Activated CD8-positive, alpha-beta memory T cell treated with anti-CD3 and anti-CD28 coated beads for 1 hour (primary cell): ENCODE measurements at places on chromosomes 3 and 15.

DNA sequence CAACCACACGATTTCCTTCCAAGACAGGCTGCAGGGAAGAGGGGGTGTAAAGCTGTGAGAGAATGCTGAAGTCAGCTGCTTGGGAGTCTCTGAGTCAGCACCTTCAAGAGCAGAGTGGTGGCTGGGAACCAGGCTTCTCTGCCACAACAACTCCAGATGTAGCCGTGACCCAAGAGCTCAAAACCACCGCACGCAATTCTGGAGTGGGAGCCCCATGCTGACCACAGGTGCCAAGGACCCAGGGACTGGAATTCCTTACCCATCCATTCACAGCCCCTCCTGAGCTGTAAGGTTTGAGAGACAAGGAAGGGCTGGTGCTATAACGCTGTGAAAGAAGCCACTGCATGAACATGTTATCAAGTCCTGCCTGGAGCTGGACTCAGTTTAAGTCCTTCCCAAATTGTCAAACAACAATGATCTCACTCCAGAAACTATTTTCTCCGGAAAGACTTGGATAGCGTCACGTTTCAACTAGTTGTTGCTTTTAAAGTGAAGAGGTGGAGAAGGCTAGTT lies 61.4 kb downstream of the UMPS start:
- no peak for DNase-seq

GRCh38 chr15:58513008-58513407 lies 81.2 kb downstream of the LIPC start:
- no peak for DNase-seq

GRCh38 chr3:16897254-16897926 lies 12.6 kb downstream of the PLCL2 start:
- DNase-seq, result no peak

DNA sequence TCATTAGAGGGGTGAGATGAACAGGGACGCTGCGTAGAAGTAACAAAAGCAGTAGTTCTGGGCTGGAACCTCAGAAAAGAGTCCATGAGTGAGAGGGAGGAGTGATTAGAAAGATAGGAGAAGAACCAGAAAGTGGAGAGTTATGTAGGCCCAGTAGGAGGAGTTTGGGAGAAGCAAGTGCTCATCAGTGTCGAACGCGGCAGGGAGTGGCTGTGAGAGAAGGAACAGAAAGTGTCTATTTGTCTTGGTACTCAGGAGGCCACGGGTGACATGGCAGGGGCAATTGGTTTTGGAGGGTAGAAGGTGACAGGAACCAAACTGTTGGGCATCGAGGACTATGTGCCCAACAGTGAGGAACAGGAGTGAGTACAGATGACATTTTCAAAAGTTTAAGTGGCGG lies 1.3 kb upstream of the INSYN1 start:
- no peak for DNase-seq

- no peak for DNase-seq
Measured at GRCh38 chr15:31357148-31357547, 30.5 kb downstream of the KLF13 start.

GRCh38 chr3:101413656-101414055 lies 93.3 kb upstream of the IMPG2 start:
- no peak for DNase-seq

DNA sequence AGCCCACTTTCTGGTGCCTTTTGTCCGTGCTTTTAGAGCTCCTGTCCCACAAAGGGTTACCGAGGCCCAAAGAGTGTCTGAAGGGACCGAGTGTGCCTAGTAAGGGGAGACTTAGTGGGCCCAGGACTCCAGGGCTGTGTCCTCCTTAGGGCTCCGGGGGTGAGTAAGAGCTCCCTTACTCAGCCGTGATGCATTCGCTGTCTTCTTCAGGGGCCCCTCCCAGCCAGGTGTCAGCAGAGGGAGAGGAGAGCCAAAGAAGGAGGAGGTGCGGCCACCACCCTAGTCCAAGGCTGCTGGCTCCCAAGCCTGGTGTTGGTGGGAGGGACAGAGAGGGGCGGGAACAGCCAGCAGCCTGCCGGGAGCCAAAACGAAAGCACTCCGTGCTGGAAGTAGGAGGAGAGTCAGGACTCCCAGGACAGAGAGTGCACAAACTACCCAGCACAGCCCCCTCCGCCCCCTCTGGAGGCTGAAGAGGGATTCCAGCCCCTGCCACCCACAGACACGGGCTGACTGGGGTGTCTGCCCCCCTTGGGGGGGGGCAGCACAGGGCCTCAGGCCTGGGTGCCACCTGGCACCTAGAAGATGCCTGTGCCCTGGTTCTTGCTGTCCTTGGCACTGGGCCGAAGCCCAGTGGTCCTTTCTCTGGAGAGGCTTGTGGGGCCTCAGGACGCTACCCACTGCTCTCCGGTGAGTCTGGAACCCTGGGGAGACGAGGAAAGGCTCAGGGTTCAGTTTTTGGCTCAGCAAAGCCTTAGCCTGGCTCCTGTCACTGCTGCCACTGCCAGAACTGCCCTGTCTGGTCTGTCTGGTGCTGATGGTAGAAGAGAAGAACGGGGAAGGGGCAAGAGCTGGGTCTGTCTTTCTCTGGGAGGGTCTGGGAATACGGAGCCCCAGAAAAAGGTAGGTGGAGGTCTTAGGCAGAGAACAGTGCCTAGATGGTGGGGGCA lies at the start of gene IL17RC:
TSS of gene IL17RC (plus strand) at position 365 of the 947 bp plus-strand sequence. CDS start at position 583, 218 bp downstream.
- no peak for DNase-seq

DNA sequence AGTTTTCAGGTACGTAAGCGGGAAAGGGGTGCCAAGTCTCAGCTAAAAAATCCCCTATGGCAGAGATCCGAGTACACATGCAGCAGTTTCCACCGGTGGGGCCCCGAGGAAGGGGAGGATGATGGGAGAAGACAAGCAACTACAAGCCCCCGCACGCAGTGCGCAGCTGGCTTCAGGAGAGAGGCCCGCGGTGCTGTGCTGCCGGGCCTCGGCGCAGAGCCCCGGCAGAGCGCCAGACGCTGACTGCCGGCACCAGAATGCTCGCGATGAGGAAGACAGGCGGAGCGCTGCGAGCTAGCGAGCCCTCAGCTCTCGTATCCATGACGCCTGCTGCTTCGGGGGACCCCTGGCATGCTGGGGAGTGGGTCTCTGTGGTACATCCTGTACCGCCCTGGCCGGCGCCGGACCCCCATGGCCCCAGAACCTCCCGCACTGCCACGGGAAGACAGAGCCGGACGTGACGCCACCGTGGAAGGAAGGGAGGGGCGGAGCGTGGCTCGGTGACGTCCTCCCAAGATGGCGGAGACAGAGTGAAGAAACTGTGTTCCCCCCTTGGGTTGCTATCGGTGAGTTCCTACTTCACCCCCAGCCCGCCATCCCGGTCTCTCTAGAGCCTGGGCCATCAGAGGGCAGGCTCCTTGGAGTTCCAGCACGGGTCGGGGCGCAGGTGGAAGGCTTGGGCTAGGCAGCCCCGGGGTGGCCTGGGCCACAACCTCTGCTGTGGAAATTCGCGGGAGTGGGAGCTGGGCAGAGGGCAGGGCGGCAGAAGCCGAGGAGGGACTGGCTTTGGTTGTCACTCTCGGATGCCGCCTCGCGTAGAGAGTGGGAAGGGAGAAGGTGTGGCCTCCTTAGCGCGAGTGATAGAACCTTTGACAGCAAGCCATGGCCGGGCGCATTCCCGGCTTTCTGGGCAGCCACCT lies at the start of gene MYNN:
TSS of gene MYNN (plus strand) at position 500 of the 920 bp plus-strand sequence. CDS start 900 bp downstream, outside the sequence.
- peak; percentile 88 for DNase-seq

- DNase-seq, result no peak
Measured at GRCh38 chr3:17738219-17738618, 4.2 kb downstream of the TBC1D5 start.

DNA sequence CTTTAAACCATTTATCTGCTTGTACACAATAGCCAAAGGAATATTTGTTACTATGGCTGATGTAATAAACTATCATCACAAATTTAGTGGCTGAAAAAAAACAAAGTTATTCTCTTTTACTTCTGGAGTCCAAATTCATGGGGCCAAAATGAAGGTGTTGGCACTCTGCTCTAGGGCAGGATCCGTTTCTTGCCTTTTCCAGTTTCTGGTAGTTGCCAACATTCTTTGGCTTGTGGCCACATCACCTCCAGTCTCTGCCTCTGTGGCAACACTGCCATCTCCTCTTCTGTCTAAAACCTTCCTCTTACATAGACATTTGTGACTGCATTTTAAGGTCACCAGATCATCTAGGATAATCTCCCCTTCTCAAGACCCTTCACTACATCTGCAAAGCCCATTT lies 27.3 kb downstream of the NIT2 start:
- DNase-seq, result no peak

DNA sequence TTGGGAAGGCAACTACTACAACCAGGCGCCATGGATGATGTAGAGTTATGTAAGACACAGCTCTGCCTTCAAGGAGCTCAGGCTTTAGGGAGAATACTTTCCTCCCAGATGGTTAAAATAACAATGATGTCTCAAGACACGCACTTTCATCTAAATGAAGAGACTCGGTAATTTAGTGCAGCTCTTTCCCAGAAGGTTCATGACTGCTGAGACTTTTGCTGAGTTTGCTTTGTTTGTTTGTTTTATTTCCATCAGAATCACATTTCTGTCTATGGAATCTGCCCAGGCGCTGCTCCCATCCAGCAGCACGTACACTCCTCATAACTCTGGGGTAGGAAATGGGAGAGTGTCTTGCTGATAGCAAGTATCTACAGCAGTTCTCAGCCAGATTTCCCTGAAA lies 33.9 kb upstream of the MEX3B start:
- no peak for DNase-seq

GRCh38 chr3:128618398-128618726 lies 32.3 kb downstream of the RPN1 start:
- DNase-seq, result no peak

- DNase-seq, result no peak
Measured at GRCh38 chr3:122989856-122990575, 37.5 kb downstream of the SEMA5B start.

DNA sequence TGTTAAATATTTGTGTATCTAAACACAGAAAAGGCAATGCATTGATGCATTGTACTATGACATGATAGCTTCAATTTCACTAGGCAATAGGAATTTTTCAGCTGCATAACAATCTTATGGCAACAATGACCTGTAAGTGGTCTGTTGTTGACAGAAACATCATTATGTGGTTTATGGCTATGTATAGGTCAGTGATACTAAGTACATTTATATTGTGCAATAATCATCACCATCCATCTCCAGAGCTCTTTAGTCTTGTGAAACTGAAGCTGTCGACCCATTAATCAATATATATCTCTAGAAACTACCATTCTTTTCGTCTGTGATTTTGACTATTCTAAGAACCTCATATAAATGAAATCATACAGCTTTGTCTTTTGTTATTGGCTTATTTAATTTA lies 200.1 kb upstream of the ZNF717 start:
- DNase-seq, result no peak

GRCh38 chr15:74365598-74366445 lies 1.6 kb downstream of the CYP11A1 start:
- DNase-seq, result no peak

DNA sequence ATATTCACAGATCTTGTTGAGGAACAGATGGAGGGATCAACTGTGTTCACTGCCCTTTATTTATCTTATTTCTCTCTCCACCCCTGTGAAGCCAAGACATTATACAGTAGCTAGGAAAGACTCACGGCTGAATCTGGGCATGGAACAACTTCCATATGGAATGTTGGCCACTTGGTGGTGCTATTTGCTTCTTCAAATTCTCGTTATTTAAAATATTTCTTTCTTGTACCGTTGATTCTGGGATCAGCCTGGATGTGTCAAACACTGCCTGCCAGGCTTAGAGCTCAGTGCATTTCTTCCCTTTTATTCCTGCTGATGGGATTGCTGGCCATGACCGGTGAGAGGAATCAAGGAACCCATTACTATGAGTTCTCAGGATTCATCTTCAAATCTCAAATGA lies 17.5 kb upstream of the GASK1A start:
- no peak for DNase-seq

GRCh38 chr15:67882487-67883233 lies 42.8 kb upstream of the RNU6-1 start:
- DNase-seq, result no peak

- peak; percentile 13 for DNase-seq
Measured at GRCh38 chr15:63833021-63833696, 589 bp downstream of the HERC1 start.

- DNase-seq, result no peak
Measured at GRCh38 chr15:81560405-81560804, 186.4 kb upstream of the TMC3 start.

GRCh38 chr3:132519914-132520313 lies 77.2 kb upstream of the ACKR4 start:
- DNase-seq, result no peak

DNA sequence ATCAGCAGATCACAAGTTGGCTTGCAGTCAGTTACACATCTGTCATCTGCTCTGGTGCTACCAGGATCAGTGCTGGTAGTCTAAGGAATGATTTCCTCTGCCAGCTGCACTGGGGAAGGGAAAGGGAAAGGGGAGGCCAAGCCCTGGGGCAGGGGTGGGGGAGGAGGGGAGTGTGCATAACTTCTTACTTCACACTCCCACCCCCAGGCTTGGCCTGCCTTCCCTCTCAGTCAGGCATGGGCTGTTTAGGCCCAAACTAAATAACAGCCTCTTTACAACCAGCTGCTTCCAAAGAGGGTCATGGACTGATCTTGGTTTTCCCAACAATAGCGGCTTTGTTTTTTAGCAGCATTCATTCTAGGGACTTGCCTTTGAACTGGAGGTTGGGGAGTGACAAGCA lies 86.1 kb upstream of the PSMD6 start:
- no peak for DNase-seq

- no peak for DNase-seq
Measured at GRCh38 chr15:52567871-52568600, 794 bp downstream of the ARPP19 start.

- DNase-seq, result no peak
Measured at GRCh38 chr3:95097493-95097892, 1034.6 kb downstream of the NSUN3 start.

DNA sequence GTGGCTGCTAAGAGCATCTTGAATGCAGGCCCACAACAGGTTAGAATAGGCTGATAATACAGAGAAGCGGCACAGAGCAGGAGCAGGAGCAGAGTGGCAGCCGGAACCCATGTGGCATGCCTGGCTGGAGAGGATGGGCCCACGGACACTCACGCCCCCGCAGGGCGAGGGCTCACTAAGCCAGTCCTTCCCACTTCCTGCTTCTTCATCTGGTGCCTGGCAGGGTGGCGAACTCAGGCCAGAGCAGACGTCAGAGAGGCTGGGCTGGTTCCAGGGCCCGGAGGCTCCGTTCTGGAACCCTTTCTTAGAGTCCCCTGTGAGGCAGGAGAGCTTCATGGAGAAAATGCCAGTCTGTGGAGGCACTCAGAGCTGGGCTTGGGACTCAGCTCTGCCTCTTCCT lies 195.1 kb downstream of the NTRK3 start:
- no peak for DNase-seq

DNA sequence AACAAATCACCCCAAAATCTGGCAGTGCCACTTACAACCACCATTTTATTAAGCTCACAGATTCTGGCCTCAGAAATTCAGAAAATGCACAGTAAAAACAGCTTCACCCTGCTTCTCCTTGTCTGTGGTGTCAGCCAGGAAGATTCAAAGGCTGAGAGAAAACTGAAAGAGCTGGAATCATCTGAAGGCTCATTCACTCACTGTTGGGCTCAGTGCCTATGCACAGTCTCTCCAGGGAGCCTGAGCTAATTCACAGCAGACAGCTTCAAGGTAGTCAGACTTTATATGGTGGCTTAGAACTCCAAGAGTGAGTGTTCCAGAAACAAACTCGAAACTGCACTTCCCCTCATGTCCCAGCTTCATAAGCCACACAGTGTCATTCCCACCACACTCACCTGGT lies 16.5 kb upstream of the PLOD2 start:
- no peak for DNase-seq
